ENCODE measurements at places on chromosomes 11 and 22.
A peak's percentile ranks its signal among the peaks of the same experiment; 100 is the strongest.

- no peak for DNase-seq
These were observed 107.6 kb downstream of the ZNF280B start for GRCh38 chr22:22400964-22401363.

GRCh38 chr11:57103899-57104605 lies 77.7 kb upstream of the LRRC55 start:
- DNase-seq = no peak

DNA sequence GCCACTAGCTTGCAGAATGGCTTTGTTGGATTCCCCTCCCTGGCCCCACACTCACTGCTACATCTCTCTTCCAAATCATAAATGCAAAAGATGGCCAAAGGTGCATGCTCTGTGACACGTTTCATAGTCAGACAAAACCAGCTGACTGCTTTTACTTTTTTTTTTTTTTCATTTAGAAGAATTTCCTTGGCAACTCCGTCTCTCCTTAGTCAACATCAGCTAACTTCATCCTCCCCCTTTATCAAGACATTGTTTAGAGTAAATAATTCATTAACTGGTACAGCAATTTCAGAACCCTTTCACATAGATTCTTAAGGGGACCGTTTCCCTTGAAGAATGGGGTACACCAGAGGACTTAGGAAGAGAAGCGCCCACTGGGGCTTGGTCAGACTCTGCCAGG lies 16.0 kb downstream of the KCNQ1OT1 start:
- DNase-seq = no peak

DNA sequence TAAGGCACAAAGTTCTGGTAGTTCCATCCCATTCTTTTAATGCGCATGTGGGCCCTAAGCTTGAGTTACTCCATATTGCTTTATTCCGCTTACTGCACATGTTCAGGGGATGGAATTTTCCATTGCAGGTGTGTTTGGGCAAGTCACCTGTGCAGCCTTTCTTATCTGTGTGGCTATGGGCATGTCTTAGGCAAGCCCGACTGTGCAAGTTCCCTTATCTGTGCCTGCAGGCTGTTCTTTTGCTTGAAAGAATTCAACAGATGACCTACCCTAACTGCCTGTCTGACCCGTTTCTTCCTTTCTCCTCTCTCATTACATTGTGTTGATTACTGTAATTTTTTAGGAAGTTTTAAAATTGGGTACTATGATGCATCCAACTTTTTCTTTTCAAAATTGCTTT lies 363.6 kb downstream of the TTC28 start:
- DNase-seq = no peak

- no peak for DNase-seq
These were observed 23.0 kb downstream of the USP47 start for GRCh38 chr11:11864803-11865202.

- DNase-seq = no peak
These were observed 2.5 kb downstream of the SELENOM start for GRCh38 chr22:31104869-31105268.

- peak; percentile 3 for DNase-seq
These were observed 56.4 kb upstream of the SYN3 start for GRCh38 chr22:33114565-33114964.

- DNase-seq = no peak
These were observed 23.1 kb downstream of the RPS6KA4 start for GRCh38 chr11:64382047-64382446.

GRCh38 chr11:35270342-35270741 lies 131.4 kb downstream of the CD44 start:
- no peak for DNase-seq

- peak; percentile 74 for DNase-seq
These were observed 108.6 kb downstream of the LARGE1 start for GRCh38 chr22:33811686-33812085.

DNA sequence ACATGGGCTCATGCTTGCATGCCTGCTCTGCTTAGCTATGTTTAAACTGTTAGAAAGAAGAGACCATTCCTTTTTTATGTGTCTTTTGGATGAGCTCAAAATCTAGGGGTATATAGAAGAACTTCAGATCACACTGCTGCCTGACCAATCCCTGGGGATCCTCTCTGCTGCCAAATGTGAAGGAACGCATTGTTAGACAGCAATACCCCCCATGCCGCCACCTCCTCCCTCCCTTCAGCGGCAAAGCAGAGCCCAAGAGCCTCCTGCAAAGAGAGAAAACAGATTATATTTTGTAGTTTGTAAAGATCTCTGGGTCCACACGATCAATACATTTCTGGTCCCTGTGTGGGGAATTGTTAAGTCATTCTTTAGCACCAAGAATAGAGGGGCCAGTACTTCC lies 677.6 kb downstream of the NTM start:
- no peak for DNase-seq

- peak; percentile 25 for DNase-seq
These were observed 22.0 kb upstream of the IRAG1 start for GRCh38 chr11:10715571-10715970.

- DNase-seq = no peak
These were observed 522 bp downstream of the RHOG start for GRCh38 chr11:3840004-3840869.

DNA sequence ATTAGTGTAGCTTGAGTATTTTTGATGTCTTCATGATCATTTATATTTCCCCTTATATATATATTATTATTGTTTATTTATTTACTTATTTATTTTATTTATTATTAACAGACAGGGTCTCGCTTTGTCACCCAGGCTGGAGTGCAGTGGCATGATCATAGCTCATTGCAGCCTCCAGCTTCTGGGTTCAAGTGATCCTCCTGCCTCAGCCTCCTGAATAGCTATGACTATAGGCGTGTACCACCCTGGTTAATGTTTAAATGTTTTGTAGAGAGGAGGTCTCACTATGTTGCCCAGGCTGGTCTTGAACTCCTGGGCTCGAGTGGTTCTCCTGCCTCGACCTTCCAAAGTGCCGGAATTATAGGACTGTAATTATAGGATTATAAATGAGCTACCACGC lies 10.2 kb downstream of the ADM start:
- DNase-seq = no peak

DNA sequence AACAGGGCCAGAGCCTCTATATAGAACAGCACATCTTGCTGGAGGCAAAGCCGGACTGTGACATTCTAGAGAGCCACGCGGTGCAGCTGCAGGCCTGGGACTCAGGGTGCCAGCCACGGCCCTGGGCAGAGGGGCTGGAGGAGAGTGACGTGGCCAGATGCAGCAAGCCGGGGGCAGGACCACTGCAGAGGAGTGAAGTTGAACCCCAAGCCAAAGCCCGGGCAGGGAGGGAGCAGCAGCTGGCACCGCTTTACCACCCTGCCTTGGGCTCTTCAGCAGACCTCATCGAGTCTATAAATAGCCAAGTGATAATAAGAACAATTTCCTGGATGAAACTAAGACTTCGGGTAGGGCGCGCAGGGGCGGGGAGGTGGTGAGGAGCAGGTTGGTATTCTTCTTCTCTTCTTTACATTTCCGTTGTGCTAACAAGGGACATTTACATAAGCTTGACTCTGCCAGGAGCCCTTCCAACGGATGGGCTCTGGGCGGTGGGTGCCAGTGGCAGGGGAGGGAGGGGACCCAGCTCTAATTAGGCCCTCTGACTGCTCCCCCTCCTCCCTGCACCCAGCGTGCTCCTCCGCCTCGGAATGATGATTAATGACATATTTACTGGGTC lies 110.2 kb downstream of the ST3GAL4 start:
- DNase-seq = peak; percentile 68

GRCh38 chr22:27163162-27164137 lies 506.1 kb downstream of the MIAT start:
- no peak for DNase-seq

DNA sequence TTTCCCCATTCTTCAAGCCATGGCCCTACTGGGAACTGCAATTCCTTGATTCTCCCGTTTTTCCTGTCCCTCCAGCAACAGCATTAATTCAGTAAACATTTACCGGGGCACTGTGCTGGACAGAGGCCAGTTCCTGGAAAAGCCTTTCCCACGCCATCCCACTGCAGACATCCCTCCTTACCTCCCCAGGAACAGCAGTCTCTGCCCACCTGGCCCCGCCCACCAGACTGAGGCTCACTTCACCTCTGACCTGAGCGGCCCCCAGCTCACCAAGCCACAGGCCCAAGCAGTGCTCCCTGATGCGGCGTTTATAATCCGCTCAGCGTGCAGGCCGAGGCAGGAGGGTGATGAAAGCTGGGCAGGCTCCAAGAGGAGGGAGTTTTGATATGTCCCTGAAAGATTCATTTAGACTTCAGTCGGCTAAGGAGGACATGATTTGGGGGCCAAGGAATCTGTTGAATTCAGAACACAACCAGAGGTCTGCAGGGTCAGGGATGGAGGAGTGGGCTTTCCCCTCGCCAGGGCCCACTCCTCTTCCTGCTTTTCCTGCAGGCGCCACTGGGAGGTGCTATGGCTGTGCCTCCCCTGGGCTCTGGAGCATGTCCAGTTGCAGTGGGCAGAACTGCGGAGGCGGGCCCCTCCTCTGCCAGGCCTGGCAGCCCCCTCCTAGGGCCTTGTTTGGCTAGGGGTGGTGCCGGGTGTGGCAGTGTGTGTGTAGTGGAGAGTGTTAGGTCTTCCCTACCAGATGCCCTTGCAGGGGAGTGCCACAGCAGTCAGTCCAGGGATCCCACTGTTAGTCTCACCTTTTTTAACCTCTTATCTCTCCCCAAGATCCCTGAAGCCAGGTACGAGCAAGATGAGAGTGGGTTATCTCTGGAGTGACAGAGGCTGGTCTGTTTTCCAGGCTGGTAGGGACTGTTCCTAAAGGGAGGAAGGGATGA lies 1.4 kb upstream of the TAGLN start:
- peak; percentile 48 for DNase-seq

- DNase-seq = no peak
These were observed 8.0 kb upstream of the FXYD2 start for GRCh38 chr11:117832511-117832910.

DNA sequence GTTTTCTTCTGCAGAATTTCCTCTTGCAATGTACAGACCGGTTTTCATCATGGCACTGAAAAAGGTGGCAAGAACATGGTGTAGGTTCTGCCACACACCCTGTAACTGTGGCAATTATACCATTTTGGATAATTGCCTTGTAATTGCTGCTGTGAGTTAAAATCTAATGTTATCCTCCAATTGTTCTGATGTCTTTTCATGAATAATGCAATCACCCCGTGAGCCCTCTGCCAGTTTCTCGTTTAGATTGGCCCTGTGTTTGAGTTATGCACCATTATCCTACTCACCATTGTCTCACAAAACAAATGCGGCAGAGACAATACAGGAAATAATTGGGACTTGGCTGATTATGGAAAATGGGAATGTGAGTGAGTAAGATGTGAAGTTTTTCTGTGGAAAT lies 61.8 kb upstream of the MTNR1B start:
- no peak for DNase-seq

DNA sequence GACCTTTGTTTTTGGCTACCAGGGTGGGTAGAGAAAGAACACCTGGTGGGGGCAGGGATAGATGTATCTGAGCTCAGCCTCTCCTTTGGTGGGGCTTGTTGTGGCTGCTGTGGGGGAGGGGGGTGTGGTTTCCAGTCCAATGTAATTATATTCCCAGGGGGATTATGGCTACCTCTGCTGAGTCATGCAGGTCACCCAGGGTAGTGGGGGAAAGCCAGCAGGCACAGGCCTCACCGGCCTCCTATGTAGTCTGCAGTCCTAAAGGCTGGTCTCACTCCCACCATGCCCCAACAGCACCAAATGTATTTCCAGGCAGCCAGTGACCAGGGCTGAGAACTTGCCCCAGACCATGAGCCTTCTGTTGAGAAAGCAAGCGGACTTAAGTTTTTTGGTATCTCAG lies 119.6 kb downstream of the DYNC2H1 start:
- no peak for DNase-seq

DNA sequence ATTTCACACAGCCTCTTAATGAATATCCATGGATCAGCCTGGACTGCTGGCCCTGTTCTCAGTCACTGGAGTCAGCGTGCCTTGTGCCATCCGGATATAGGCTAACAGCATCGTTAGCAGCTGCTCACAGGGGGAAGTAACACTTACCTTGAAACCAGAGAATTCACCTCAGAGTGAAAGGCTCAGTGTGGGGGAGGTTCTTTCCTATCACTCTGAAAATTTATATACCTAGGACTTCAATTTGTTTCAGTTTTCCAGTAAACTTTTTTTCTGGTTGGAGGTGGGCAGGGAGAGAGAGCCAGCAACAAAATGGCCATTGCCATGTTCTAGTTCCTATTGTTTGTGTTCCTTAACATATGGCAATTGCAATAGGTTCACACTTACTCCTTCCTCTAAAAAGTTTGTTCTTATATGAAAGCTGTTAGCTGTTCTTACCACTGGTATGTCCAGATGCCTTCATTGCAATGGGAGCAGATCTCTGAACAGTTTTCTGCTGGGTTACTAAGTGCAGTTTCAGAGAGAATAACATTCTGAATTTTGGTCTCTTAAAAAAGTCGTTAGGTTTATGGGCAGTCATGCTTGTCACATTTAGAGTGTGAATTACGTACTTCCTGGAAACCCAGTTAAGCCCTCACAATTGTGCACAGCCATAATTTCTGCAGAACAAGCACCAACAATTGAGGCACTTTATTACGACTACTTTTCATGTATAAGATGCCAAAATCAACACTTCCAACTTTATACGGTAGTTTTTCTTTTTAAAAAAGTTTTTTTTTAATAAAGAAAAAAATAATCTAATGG lies 247.6 kb downstream of the CADM1 start:
- no peak for DNase-seq

GRCh38 chr11:86596861-86597586 lies 75.4 kb downstream of the ME3 start:
- DNase-seq = peak; percentile 84

GRCh38 chr11:3880724-3881123 lies 25.3 kb downstream of the STIM1 start:
- peak; percentile 59 for DNase-seq

DNA sequence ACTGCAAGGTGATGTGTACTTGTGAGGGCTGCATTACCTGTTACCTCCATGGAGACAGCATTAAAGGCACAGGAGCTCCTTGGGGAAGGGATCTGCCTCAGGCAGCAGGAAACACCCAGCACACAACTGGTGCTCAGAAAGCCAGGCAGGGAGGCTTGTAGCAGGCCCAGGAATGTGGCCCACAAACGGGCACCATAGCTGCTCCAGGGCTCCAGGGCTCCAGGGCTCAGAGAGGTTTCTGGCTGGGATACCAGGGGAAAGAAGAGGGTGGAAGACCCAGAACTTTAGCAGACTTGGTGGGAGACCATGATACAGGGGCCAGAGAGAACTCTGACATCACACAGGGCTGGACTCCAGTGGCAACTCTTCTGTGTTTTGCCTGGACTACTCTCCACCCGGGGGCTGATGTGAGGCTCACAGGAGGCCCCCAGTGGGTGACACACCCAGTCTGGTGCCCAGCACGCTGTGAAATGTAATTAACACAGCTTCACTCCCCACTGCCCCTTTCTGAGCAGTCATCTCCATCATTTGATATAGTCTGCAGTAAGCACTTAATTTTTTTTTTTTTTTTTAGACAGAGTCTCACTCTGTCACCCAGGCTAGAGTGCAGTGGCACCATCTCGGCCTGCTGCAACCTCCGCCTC lies 14.7 kb upstream of the SULT4A1 start:
- no peak for DNase-seq

DNA sequence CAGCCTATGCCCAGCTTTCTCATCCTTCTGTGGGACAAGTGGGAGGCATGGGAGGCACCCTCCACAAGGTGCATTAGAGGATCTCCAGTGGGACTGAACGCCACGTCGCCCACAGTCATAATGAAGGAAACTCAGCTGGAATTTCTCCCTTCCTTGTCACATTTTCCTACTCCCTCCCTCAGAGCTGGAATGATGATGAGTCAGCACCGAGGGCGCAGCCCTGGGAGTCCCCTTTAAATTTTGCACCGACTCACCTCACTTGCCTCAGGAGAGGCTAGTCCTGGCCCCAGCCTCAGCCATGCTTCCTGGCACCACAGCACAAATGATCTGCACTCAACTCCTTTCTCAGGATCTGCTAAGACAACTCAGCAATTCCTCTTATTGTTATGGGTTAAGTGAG lies 34.3 kb downstream of the DBX1 start:
- DNase-seq = peak; percentile 81

Data from EH (cell line).